ENCODE measurements at places on chromosomes 1 and 21.

DNA sequence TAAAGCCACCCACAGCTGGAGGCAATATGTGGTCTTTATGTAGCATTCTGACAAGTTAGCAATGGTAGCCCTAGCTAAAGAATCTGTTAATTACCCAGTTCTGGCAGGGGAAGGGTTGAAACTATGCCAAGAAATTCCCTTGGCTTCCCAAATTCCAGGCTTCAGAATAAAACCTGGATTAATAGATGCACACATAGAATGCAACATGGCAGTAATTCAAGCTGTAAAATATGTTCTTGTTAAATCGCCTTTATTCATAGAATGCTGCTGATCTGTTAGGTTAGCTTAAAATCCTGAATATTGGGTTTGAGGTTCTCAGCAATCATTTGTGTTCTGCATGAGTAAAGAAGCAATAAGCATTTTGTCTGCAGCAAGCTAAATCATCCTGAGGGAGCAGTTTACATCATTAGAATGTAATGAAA is 80.1 kb downstream of the ZNF326 start:
- DNase-seq = no peak

DNA sequence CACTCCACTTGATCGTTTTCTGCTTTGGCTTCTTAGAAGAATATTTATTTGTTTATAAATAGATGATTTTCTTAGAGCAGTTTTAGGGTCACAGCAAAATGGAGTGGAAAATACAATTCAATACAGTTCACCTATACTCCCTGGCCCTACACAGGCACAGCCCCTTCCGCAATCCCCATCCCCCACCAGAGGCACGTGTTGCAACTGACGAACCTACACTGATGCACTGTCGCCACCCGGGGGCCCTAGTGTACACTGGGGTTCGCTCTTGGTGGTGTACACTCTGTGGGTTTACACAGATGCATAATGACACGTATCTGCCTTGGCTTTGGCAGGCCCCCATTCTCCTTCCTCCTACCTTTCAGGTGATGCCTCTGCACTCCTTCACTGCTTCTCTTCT is 8.0 kb downstream of the ECHDC2 start:
- DNase-seq = no peak

- DNase-seq = no peak
Observed at GRCh38 chr1:187689129-187689528, 860.4 kb downstream of the PLA2G4A start.

DNA sequence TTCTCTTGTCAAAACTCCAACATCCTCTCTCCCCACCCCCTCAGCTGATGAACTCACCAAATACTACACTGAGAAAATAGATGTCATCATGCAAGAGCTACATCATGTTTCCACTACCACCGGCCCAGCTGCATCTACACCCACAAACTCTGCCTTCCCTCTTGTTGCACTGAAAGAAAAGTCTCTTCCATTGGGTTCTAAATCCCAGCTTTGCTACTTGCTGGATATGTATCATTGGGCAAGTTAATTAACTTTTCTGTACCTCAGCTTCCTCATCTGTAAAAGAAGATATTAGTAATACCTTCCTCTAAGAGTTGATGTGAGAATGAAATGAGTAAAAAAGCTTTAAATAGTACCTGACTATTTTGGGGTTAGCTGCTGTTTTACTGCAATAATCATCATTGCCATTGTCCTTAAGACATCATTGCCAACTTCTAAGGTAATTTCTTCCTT is 108.6 kb downstream of the OLFML2B start:
- DNase-seq = no peak

DNA sequence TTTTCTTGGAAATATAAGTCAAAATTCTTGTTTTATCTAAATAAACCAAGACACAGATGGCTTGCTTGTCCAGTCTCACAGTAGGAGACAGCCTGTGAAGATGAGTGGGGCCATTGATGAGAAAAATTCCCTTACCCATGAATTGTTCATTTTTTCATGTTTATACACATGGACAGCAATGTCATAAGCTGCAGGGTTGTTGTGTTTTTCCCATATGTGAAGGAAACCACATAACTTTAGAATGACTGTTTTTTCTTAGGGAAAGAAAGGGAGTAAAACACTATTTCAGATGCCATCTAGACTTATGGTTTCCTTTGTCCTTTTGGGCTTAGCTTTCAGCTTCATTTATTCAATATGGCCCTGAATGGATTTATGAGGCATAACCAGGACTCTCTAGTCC is 622.5 kb upstream of the NR5A2 start:
- no peak for DNase-seq

All from SW 1271 (cell line).